ENCODE measurements at places on chromosomes 12 and 14. TPM values are rescaled to one million over a fixed set of nuclear protein-coding genes. Genes with fewer than 3 reads are reported as not detected.

The LRP6 gene
- total RNA-seq, result 12.6 TPM

GRCh38 chr12:120489018-120489417 is 6.9 kb upstream of the DYNLL1 start:
- H3K27me3 ChIP-seq, result no peaks in the 10 kb centered on the region
- H3K4me3 ChIP-seq, result no peak overlapping the region
- no peak for DNase-seq
- H3K4me1 ChIP-seq, result no peaks in the 10 kb centered on the region
- H3K27ac ChIP-seq, result no peak overlapping the region
- H3K36me3 ChIP-seq, result no peaks in the 10 kb centered on the region

The SERPINA1 gene
- total RNA-seq, result 28.8 TPM

DNA sequence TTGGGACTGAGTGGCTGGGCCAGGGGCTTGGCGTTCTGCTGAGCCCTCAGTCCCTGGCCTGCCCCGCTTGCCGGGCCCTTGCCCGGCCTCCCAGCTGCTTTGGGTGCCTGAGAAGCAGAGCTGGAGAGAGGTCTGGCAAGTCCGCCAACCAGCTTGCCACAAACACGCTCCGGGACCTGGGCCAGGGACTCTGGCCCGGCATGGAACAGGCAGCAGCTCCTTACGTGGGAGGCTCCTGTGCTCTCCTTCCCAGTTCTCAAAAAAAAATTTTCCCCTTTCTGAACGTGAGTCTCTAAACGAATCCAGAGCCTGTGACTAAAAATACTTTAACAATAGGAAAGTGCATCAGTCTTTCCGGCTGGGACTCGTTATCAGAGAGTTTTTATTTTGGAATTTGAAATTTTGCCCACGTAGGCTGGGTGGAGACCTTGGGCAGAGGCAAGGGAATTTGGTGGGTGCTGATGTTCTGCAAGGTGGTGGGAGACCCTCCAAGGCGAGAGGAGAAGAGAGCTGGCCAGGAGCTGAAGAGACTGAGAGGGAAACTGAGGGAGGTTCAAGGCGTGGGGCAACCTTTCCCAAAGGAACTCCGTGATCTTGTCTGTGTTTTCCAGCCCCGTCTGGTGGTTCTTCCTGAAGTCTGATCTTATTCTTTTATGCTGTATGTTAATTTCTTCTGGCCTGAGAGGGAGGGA is 6.8 kb upstream of the NR4A1 start:
- no peaks in the 10 kb centered on the region for H3K36me3 ChIP-seq
- H3K4me3 ChIP-seq, result no peak overlapping the region
- DNase-seq, result no peak

DNA sequence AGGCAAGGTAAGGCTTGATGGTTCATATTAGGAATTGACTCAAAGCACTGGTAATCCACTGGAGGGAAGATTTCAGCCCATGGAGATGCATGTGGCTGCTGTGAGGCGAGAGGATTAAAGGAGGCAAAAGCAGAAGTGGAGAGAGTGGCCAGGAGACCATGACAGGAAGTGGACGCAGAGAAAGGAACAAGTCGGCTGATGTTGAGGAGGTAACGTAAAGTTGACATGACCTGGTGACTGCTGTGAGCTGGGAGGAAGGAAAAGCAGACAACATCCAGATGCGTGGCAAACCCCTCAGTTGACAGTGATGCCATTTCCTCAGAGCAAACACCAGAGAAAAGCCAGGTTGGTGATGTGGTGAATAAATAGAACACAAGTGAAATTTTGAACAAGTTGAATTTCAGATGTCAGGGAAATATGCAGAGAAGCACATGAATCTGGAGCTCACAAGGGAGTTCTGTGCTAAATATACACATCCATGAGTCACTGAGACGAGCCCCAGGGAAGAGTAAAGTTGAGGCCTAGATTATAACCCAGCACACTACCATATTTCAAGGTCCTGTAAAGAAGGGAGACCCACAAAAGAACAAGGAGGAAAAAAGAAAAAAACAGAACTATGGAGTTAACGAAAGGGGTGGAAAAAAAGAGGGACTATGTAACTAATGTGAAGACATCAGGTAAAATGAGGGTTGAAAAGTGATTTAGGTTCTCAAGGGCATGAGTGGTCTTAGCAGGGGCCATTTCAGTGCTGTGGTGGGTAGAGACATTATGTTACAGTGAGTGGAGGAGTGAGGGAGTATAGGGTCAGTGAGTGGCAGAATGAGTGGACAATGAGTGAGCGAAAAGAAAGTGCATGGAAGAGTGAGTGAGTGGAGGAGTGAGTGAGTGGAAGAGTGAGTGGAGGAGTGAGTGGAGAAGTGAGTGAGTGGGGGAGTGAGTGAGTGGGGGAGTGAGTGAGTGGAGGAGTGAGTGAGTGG is 61.6 kb upstream of the GZMB start:
- H3K27me3 ChIP-seq, result no peaks in the 10 kb centered on the region
- H3K4me3 ChIP-seq, result no peak overlapping the region
- DNase-seq, result no peak
- no peaks in the 10 kb centered on the region for H3K36me3 ChIP-seq

The PLBD1 gene
- total RNA-seq, result not detected

Data from naive thymus-derived CD4-positive, alpha-beta T cell (primary cell).